ENCODE measurements at places on chromosomes 1 and 21. TPM values are rescaled to one million over a fixed set of nuclear protein-coding genes. Genes with fewer than 3 reads are reported as not detected.

Gene HCN3
- 0.47 TPM for total RNA-seq

Gene KRTAP19-4
- not detected for total RNA-seq

Gene CR1L
- total RNA-seq: not detected

Gene SYF2
- total RNA-seq: 54.5 TPM

Gene HEYL
- 5.6 TPM for total RNA-seq

Gene PSMG1
- total RNA-seq: 33.7 TPM

Gene BSDC1
- total RNA-seq: 71.1 TPM

Gene PIK3C2B
- total RNA-seq: 15.6 TPM

Gene EDARADD
- 1.7 TPM for total RNA-seq

Gene DENND2D
- total RNA-seq: 6.6 TPM

Gene FDPS
- total RNA-seq: 71.2 TPM

Gene TENT5C
- total RNA-seq: 2.7 TPM

Gene DNAJC28
- total RNA-seq: 1.9 TPM

Gene WNT2B
- 4.3 TPM for total RNA-seq

Gene MSH4
- 0.93 TPM for total RNA-seq

Gene NFYC
- 40.9 TPM for total RNA-seq

Data from gastroesophageal sphincter (tissue), 4 donors.